ENCODE measurements at places on chromosomes 7 and 10.

GRCh38 chr7:42596737-42597136, 315.1 kb downstream of the C7orf25 start:
- no peak for DNase-seq

- DNase-seq = no peak
Measured at GRCh38 chr7:158695056-158695455, 9.5 kb downstream of the NCAPG2 start.

DNA sequence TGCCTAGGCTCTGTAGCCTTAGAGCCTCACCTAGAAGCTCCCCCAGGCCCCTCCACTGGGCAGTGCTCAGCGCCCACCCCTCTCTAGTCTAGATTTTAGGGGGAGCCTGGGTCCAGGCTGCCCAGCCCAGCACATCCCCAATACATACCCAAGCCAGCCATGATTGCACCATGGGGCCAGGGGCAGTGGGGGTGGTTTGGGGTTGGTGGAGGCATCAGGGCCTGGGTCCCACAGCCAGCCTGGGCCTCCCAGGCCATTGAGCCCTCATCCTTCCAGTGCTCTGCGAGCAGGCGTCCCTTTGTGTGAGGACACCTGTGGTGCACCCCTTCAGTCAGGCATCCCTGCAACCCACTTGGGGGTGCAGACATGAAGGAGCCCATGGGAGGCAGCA, 76.9 kb upstream of the RET start:
- DNase-seq = no peak

GRCh38 chr7:92569137-92569536, 21.1 kb downstream of the FAM133B start:
- DNase-seq = no peak

DNA sequence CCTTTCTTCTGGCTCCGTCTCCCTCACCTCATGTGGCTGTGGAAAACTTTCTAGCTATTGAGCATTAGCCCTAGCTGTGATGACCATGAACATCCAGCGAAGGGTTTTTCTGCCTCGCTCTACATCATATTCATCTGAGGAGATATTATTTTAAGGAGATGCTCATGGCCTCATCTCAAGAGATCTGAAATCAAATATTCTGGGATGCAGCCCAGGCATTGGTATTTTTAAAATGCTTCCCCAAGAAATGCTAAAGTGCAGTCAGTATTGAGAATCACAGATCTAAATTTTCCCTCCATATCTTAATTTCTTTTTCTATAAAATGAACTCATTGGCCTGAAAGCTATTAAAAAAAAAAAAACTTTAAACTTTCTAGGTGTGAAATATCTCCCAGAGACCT, 238.2 kb upstream of the CELF2 start:
- DNase-seq = no peak

GRCh38 chr7:70944516-70944915, 187.4 kb upstream of the GALNT17 start:
- DNase-seq = no peak

DNA sequence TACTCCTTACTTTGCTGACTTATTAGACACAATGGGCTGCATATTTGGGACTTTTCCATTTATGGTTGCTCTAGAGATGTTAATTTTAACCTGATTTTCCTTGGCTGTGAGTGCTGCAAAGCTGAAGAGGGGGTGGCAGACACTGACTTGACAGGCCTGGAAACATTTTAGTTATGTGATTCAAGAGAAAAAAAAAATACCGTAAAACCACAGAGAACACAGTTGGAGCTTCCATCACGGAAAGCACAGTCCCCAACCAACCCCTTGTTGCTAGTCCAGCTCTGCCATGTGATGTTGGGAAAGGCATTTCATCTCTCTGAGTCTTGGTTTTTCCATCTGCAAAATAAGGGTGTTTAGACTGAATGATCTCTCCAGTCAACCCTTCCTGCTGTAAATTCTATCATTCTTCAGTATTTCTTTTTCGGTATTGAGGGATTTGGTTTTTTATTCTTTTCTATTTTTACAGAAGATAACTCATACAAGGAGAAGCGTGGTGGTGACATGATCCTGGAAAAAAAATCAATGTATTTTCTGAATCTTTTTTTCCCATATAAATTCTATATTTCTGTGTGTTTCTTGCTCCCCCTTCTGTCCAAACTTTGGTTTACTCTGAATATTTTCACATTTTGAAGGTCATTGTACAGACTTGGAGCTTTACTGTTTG, 246.1 kb downstream of the REEP3 start:
- DNase-seq = no peak

DNA sequence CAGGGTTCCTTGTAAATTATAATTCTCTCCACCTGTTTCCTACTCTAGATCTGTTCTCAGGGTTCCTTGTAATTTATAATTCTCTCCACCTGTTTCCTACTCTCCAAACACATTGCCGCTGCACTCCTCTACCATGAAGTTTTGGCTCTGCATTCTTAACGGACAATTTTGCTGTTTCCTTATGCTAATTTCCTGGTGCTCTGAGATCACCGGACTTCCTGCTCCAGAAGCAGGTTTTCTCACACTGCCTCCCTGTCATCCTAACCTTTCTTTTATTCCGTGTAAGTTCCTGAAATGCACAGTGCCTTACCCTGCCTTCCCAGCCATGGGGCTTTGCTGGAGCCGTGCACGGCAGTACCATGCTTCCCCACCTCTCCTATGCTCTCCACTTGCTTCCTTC, 256.8 kb downstream of the PLXNA4 start:
- DNase-seq = no peak

DNA sequence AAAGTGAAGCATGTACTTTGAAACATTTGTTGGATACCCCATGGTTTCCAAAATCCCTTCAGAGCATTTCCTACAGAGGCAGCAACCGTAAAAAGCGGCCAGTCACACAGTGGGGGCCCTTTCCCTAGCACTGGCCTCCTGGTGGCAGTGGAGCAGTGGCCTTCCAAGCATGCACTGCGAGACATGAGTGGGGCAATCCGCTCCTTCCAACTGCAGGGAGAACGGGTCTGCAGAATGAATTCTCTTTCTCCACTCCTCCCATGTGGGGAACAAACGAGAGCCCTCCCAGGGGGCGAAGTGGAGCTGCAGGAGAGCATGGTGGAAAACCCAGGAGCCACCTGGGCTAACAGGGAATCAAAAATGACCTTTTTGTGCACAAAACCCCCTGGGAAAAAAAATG, 542.9 kb upstream of the GALNT17 start:
- no peak for DNase-seq

DNA sequence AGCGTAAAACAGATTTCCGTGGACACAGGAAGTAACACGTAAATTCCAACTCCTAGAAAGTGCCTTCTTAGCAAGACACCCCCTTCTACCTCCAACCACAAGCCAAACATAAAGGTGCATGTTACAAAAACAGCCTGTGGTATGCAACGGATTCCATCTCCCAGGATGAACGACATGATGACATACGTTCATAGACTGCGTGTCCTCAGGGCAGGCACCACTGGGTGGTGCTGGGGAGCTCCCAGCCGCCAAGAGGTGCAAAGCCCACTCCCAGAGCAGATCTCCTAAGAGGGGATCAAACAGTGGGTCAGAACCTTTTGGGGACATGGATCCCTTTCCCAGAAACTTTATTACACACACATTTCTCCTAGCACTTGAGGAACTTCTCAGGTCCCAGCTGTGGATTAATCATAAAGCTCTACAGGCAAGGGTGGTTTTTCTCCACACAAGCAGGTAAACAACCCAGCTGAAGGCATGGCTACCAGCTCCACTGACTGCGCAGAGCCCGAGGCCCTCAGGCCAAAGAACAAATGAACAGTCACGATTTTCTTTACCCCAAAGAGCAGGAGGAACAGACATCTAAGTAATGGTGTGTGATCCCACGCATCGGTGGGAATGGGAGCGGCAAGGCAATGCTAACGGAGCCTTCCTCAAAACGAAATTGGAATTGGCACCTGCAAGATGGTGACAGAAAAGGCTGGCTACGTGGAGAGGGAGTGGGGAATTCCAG, 13.8 kb downstream of the PSAP start:
- no peak for DNase-seq

Data from T-helper 2 cell (primary cell).